ENCODE measurements at places on chromosomes 5 and 9. TPM values are rescaled to one million over a fixed set of nuclear protein-coding genes. Genes with fewer than 3 reads are reported as not detected.

DNA sequence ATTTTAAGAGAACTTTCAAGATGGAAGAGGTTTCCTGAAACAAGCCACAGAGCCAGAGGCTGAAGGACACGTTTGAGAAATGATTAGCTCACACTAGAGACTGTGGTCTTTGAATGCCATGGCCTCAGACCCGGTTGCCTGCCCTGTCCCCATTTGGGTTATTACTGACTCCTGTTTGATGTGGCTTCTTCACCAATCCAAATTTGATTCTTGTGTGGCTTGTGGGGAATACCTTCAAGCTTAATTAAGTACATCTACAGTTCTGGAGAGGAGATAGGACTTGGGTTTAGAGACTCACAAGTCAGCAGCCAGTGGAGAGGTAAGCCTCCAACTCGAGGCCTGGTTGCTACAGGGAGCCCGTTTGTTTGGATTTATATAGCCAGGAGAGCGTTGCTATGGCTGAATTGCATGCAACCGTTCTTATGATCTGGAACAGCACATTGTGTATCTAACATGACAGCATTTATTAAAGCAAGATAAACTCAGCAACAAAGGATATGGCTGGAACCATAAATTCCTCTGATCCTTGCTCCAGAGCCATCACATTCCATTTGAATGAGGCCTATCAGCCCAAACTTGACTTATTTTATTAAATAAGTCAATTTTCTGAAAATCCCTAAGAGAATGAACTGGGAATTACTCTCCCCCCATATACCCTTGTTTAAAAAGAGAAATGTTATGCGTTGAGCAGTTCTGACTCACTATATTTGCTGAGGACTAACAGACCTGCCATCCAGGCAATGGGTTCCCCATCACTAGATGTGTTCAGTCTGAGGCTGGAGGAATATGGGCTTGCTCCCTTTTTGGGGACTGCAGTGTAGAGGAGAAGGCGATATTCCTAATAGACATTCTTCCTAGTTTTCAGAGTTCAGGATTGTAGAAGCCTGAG, 88.4 kb upstream of the TNFSF8 start:
- no peak for DNase-seq
- peaks cover 14% of the 10 kb centered on the region for H3K4me1 ChIP-seq
- H3K4me3 ChIP-seq, result no peak overlapping the region
- H3K36me3 ChIP-seq, result no peaks in the 10 kb centered on the region

GRCh38 chr5:53318303-53318702, 162.1 kb upstream of the FST start:
- H3K36me3 ChIP-seq, result no peaks in the 10 kb centered on the region

The RPL12 gene
- total RNA-seq, result 3,086 TPM

The SPATA31A1 gene
- total RNA-seq, result not detected

The CER1 gene
- not detected for total RNA-seq
